Left ventricle myocardium inferior (tissue), 1 donor: ENCODE measurements at places on chromosomes 11 and 22.

GRCh38 chr11:11731311-11732083 lies 109.7 kb upstream of the GALNT18 start:
- no peak for DNase-seq

GRCh38 chr22:23243006-23243573 lies 62.8 kb downstream of the BCR start:
- DNase-seq = no peak

GRCh38 chr11:115364896-115365295 lies 139.3 kb downstream of the CADM1 start:
- no peak for DNase-seq

DNA sequence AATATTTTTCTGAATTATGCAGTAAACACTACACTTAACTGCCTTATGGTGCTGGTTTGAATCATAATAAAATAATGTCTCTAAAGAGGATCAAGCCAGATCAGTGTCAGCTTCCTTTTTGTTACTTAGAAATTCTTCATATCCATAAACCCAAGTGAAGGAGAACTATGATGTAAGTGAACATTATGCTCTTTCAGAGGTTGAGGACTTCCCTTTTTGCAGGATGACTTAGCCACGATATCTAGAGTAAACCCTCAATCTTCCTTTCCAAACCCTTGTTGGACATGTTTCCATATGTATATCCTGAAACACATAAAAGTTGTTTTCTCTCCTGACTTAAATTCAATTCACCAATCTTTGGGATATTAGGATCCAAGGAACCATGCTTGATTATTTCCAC lies 19.1 kb downstream of the OR8D1 start:
- no peak for DNase-seq

GRCh38 chr11:15541079-15541478 lies 426.4 kb downstream of the INSC start:
- DNase-seq = no peak

DNA sequence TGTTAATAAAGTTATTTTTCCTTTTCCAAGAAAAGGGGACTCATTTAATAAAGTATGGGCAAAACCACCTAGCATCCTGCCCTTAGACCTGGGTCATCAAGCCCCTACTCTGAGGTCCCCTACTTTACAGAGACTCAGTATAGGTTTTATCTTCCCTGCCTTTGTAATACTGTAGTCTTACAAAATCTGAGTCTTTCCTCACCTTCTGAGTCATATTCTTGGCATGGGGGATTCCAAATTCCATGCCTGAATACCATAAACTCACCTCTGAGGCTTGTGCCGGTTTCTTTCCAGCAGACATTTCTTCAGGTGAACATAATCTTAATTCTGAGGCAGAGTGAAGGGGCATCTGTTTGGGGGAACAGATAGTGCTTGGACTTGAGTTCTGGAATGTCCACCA lies 282.5 kb downstream of the KCNA4 start:
- no peak for DNase-seq

GRCh38 chr22:17009640-17010291 lies 1.7 kb upstream of the GAB4 start:
- DNase-seq = no peak

DNA sequence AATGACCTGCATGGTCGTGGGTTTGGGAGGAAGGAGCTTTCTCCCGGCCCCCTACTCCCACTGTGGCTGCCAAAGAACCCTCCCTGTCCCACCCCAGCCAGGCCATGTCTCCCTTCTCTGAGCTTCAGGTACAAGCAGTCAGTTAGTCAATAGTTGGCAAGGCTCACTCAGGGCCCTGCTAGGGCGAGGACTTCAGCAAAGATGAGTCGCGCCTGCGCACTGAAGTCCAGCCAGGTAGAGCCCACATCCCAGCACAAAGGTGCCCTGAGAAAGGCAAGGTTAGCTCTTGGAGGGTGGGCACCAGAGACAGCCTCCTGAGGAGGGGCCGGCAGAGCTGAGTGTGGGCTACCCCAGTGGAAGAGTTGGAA lies 11.1 kb downstream of the C11orf86 start:
- no peak for DNase-seq

DNA sequence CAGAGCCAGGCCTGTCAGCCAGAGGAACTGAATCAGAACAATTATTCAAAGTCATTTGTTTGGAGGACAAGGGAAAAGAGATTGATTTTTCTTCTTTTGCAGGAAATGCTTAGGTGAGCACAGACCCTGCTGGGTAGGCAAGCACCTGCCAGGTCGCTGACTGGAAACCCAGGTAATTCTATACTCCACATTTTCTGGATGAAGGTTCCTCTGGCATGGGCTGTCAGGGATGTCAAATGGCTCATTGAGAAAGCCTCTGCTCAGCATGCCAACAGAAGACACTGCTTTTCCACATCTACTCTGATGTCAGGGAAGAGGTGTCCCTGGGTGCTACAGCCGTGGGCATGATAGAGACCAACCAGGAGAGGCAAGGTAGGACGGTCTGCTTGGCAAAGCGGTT lies 166.7 kb upstream of the SYN3 start:
- no peak for DNase-seq

DNA sequence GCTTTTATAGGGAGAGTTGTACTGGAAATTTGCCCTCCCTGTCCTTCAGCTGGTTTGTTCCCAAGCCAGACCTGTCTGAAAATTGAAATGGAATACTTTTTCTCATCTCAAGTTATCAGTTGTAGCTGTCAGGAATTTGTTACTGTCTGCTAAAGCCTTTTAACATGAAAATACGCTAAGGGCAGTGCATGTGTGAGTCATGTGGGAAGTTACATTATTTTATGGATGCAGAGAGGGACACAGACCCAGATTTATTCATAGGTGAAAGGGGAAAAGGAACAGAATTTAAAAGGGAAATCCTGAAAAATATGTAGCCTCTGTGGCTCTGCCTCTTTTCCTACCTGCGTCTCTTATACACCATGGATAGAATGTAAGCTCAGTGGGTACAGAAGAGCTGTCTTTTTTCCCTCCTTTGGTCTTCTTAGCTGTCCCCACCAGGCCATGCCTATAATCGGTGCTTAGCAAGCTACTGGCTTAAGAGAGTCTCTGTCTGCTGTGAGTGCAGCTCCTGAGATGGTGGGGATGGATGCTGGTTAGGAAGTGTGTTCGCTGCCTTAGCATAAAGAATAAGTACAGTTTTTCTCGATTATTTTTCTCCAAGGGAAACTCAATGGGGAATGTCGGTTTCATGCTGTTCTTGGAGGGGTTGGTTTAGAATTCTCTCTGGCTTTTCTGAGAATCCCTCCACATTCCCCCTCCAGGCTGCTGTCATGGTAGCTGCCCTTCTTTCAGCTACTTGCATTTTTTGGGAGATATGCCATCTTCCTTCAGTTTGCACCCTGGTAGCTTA lies 166.8 kb downstream of the TEAD1 start:
- no peak for DNase-seq

DNA sequence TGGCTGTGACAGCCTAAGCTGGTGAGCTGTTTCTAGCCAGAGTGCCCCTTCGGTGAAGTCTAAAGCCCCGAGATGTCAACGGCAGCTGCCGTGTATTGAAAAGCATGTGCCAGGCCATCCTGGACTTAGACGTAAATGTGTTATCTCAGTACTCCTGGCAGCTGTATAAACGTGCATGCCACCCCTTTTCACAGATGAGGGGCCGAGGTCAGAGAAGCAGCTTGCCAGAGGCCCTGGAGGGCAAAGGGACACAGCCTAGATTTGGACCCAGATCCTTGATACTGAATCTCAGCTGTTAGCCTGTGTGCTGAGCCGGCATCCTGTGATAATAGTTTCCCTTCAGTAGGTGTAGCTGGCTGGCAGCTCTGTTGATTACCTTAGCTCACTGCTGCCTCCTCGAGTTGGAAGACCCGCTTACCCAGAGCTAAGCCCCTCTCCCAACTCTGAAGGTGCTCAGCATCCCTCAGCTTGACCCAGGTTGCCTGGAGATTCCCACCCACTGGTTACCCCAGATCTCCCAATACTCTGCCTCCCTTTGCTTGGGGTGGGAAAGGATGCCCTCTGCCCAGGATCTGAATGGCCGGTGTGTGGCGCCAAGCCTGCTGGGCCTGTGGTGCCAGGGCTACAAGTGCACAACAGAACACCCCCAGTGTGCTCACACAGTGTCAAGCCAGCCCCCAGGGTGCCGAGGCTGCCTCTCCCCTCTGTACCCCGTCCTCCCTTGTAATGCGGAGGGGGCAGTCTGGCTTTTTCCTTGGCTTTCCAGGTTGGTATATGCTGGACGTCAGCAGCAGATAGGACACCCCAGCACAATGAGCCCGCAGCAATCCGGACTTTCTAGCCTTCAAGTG lies 59.8 kb upstream of the WNT7B start:
- no peak for DNase-seq

- DNase-seq = no peak
These were observed 3.0 kb downstream of the FRMD8 start for GRCh38 chr11:65389294-65389980.

DNA sequence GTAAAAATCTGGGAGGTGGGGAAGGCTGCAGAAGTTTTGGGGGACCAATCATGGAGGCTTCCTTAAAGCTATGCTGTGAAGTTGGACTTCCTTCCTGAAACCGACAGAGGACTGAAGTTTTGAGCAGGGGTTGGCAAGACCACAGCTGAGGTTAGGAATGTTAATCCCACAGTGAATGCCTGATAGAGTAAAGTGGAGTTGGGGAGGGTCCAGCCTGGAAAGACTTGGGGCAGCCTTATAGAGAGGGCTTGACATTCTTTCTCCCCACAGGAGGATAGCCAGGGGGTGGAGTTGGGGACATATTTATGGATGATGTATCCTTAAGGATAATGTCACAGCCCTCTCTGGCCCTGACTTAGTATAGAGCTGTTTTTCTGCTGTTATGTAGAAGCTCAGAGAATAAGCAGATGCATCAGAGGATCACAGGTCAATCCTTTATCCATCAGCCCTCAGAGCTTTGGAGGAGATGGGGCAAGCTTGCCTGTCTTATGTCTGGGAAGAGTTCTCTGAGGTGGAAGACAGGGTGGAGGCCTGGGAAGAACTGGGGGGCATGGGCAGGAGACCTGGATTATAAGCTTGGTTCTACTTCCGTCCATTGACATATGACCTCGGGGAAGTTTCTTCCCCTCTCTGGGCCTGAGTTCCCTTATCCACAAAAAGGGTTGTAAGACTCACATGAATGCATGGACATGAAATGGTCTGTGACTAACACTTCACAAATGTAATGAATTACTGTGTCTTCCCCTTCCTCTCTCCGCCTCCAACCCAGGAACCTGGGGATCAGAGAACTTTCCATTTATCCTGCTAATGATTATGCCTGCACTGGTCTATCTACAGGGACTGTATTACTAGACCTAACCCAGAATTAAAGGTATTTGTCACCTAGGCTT lies 317.8 kb downstream of the MIAT start:
- DNase-seq = no peak
